ENCODE measurements at places on chromosomes 2 and 18.
A peak's percentile ranks its signal among the peaks of the same experiment; 100 is the strongest.

GRCh38 chr2:103004426-103004942, 242.7 kb downstream of the TMEM182 start:
- no peak for DNase-seq

GRCh38 chr2:198213253-198213652, 408.9 kb downstream of the PLCL1 start:
- no peak for DNase-seq

GRCh38 chr2:11517906-11518305, 15.9 kb upstream of the GREB1 start:
- DNase-seq, result no peak

- peak; percentile 43 for DNase-seq
These were observed 722 bp downstream of the BAZ2B start for GRCh38 chr2:159615367-159616285.

GRCh38 chr18:70453058-70453775, 164.4 kb downstream of the SOCS6 start:
- no peak for DNase-seq

DNA sequence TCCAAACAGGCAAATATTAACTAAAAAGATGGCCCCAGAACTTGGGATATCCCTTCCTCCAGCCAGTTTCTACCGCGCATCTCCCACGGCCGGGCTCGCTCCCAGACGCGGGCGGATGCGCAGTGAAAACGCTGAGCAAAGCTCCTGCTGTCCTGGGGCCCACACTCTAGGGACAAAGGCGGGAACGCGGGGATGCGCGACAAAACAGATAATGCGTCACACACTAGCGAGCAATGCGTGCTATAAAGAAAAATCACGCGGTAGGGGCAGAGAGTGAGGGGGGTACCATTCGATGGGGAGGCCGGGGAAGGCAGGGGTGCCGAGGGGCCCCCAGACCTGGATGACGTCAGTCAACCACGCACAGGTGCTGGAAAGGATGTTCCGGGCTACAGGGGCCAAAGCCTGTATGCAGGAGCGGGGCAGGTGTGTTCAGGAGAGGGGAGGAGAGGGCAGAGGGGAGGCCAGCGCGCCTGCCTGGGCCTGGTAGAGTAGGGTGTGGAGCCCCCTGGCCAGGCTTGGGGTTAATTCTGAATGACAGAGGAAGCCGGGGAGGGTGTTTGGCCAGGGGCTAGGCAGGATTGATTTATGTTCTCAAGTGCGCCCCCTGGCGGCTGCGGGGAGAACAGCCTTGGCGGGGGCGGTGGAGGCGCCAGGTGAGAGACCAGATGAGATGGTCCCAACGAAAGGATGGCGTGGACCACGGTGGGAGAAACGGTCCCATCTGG, 14.9 kb upstream of the ITM2C start:
- DNase-seq, result peak; percentile 67

DNA sequence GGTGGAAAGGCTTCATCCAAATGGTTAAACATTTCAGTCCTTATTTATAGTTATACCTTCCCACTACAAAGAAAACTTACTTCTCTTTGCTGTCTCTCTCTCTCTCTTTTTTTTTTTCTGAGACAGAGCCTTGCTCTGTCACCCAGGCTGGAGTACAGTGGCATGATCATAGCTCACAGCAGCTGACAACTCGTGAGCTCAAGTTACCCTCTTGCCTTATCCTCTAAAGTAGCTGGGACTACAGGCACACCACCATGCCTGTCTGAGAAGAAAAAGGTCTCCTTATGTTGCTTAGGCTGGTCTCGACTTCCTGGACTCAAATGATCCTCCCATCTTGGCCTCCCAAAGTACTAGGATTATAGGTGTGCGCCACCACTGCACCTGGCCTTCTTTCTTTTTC, 32.3 kb upstream of the OLA1 start:
- DNase-seq, result no peak

- no peak for DNase-seq
These were observed 89.6 kb downstream of the PRELID3A start for GRCh38 chr18:12497296-12497695.

DNA sequence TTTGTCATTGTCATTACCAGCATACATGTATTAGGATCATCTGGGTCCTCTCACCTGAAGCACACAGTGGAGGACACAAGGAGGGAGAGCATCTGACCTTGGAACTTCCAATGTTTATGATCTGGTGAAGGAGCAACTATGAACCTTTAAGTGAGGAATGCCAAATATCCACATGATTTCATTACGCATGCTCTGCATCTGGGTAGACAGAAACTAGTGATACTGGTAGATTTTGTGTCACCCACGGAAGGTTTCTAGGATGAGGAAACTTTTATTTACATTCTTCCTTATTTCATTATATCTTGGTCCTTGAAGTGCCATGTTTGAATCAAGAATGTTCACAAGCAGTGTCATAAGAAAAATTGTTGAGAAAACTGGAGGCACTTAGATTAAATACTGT, 32.1 kb downstream of the SPC25 start:
- no peak for DNase-seq

- DNase-seq, result no peak
These were observed 45.8 kb upstream of the TANC1 start for GRCh38 chr2:158922601-158923000.

GRCh38 chr2:223026357-223027110, 25.5 kb upstream of the KCNE4 start:
- DNase-seq, result no peak

GRCh38 chr2:191443446-191443845, 198.2 kb downstream of the MYO1B start:
- DNase-seq, result no peak
